ENCODE measurements at places on chromosomes 11 and 22.

GRCh38 chr11:122322329-122322728 is 206.3 kb upstream of the BLID start:
- DNase-seq: no peak

DNA sequence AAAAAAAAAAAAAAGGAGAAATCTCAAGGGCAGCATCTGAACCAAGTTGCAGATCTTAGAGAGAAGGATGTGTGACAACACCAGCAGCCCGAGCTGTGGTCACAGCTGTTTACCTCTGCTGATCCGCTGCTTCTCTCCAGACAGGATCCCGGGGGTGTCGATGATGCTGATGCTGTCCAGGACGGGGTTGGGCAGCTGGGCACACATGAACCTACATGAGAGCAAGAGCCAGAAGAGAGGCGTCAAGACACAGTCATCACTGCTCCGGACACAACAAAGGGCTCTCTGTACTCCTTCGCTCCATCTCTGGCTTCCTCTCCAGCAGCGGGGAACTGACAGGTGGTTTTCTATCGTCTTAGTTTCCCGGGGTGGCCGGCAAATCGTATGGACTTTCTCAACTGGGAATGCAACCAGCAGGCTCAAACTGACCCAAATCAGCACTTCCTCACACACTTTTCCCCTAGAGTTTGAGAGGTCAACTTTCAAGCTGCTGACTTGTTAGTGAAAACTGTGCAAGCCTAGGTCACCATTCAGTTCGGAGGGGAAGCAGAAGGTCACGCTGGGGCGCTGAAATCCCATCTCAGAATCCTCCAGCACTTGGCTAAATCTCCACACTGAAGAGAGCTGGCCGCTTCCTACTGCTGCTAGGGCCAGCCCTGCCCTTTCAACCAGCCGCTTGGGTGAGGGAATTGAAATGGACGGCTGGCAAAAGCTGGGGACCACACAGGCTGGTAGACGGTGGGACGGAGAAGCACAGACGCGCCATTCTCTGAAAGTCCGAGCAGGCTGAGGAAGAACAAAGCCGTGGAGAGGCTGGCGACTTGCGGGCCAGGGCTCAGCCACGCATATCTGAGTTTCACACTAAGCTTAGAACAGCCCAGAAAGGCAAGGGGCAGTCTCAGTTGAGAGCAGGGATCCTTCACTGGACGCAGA is 3.8 kb downstream of the EHD1 start:
- DNase-seq: peak; percentile 50

DNA sequence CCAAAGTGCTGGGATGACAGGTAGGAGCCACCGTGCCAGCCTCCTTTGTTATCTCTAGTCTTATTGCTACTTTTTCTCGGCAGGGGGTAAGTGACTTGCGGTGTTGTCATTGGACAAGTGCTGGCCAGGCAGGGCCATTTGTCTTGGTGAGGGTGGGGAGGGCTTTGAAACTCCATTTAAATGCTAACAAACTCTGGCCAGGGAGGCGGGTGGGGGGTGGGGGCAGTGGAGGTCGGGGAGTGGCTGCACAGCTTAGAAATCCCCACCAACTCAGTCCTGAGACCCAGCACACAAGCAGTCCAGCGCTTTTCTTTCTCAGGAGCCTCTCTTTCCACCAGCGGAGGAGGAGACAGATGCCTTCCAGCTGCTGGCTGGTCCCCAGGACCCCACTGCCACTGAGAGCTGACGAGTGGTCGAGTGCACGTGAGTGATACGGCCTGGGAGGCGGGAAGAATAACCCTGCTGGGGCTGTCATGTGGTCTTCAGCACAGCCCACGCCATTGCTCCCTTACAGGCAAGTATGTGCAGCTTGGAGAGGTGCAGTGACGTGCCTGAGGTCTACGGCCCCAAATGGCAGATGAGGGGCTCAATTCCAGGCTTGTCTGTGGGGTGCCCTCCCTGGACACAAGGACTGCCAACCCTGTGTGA is 24.2 kb upstream of the OSBPL5 start:
- no peak for DNase-seq

DNA sequence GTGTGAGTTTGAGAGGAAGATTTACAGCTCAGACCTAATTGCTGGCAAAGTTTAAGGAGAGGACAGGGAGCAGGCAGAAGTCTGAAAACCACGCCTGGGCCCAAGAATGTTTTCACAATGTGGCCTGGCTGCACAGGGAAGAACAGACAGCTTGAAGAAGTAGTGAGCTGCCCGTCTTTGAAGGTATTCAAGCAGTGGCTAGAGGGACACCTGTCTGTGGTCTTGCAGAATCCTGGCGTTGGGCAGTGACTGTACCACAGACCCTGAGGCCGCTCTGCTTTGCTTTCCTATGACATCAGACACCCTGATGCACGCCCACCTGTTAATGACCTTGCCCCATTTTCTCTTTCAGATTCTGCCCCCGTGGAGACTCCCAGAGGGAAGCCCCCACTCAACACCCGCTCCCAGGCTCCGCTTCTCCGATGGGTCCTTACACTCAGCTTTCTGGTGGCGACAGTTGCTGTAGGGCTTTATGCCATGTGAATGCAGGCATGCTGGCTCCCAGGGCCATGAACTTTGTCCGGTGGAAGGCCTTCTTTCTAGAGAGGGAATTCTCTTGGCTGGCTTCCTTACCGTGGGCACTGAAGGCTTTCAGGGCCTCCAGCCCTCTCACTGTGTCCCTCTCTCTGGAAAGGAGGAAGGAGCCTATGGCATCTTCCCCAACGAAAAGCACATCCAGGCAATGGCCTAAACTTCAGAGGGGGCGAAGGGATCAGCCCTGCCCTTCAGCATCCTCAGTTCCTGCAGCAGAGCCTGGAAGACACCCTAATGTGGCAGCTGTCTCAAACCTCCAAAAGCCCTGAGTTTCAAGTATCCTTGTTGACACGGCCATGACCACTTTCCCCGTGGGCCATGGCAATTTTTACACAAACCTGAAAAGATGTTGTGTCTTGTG is 6.6 kb upstream of the MCM5 start:
- no peak for DNase-seq

DNA sequence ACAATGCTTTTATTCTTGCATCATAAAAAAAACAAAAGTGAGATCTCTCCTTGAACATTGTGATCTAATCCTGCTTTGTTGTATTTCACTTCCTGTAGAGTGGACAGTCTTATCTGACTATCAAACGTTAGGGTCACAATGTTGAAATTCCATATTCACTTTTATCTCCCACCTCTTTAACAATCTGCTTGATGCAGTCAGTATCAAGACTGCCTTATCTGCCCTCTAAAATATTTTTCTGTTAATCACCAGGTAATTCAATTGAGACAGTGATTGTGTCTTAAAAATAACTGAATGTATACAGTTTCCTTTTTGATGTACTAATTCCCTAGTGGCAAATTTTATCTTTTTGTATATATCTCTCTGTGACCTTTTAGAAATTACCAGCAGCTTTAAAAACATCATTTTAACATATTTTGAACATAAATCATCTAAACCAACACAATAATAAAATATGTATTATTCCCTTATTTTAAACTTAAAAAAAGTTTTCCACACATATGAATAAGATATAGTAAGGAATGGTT is 143.1 kb upstream of the MPPED2 start:
- no peak for DNase-seq

DNA sequence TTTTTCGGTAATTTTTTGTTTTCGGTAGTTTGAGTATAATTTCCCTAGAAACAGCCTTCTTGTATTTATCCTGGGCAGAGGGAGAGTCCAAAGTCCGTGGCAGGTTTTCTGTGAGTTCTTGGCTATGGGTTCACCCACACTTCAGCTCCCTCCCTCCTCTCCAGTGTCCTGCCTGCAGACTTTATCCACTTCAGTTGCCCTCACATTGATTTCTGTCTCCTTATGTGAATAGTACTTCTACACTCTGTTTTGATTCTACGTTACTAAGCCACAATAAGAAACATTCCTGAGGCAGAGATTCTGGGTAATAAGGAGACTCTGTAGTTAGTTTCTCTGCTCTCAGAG is 868.6 kb downstream of the METTL15 start:
- no peak for DNase-seq

- DNase-seq: no peak
Measured at GRCh38 chr11:3954448-3955298, 99.2 kb downstream of the STIM1 start.

DNA sequence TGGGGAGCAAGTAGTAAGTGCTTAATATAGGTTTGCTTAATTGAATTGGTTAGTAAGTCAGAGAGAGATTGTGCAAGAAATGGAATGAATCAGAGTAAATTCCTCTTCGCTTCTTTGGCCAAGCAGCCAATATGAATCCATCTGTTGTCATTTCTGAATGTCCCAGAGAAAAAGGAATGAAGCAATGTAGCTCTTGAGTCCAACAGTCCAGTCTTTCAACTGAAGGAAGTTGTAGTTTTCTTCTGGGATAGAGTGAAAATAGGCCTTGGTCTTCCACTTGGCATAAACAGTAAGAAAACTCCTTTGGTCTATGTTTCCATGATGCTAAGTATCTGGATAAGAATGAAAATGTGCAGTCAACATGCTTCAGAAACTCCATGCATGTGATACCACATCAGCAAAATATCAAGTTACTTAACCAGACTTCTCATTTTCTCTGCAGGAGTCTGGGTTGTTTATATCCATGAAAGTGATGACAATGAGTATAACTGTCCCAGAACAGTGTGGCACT is 1.8 kb upstream of the FIBIN start:
- DNase-seq: no peak

GRCh38 chr11:57584341-57584740 is 13.1 kb upstream of the SERPING1 start:
- no peak for DNase-seq

DNA sequence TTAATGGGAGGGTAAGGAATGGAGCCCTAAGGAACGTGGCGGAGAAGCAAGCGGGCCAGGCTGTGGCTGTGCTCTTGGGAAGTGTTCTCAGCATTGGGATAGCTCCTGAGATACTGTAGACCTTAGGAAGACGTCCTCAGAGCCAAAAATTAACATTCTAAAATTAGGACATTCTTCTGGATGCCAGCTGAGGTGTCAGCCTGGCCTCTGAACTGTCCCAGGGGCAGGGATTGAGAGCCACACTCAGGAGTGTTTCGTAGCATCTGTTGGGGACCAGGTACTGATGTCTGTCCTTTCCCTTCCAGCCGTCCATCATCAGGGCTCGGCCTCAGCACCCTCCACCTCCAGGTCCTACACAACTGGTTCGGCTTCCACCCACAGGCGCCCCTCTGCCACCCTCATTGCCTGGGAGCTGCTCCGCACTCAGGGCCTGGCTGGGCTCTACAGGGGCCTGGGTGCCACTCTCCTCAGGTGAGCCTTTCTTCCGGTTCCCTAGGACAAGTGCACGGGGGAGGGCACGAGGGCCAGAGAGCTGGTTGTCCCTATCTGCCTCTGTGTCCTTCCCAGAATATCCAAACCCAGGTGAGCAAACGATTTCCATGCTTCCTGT is 23.6 kb downstream of the SLC25A18 start:
- DNase-seq: no peak

DNA sequence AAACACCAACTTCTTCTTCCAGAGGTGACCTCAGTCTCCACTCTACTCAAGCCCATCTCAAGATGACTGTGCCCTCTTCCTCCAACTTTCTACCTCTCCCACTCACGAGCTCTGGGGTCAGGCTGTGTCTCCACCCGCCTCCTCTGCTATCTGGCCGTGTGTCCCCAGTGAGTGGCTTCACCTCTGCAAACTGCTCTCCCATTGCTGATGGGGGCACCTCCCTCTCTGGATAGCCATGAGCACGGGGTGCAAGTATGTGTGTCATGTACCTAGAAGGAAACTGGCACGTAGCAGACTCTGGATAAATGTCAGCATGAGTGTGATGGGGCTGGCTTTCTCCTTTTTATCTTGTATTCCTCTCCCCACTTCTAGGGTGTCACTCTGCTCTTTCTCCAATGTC is 18.3 kb upstream of the RAC2 start:
- DNase-seq: no peak

DNA sequence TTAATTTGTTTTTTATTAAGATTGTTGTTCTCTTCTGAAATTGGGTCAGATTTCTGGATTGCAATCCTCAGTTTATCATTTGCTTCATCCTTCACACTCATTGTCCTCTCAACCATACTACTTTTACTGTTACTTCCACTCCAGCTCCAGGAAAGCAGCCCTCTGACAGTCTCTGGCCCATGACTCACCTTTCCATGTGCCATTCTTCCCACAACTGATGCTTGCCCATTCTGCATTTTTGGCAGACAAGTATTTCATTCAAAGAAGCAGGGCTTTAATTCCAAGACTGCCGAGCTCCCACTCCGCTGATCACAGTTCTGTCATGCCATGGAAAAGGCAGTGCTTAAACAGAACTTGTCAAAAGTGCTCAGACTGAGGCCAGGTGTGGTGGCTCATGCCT is 139.2 kb downstream of the WNT11 start:
- DNase-seq: no peak

DNA sequence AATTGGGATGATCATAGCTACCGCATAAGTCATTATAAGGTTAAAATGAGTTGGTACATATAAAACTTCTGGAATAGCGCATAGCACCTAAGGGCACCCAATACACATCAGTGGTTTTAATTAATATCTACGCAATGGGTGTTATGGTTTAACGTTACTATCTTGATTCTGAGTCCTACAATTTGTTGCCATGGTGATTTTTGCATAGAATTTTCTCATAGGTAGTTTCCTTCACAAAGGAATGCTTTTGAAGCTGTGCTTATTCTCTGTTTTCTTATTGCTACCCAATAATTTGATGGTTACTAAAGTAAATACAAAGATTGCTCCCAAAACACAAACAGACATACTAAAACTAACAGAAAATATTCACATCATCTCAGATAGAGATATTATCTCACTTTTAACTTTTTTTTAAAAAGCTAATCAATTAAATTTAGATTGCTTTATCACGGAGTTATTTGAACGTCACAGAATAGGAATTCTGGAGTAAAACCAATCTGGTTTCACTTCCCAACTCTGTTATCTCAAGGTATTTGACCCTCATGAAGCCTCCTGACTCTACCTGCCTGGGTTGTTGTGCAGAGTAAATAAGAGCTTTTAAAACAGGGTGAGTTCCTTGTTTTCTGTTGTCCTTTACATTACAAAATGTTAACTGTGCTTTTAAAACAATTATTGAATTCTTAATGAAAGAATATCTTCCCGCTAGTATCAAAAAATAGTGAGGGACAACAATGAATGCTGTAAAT is 635.5 kb upstream of the CCDC90B start:
- DNase-seq: no peak

- no peak for DNase-seq
Measured at GRCh38 chr22:48607901-48608662, 1219.6 kb downstream of the BRD1 start.
